Neural progenitor cell (in vitro differentiated cells): ENCODE measurements at places on chromosomes 3 and 15.

GRCh38 chr15:23397779-23398178 is 43.2 kb downstream of the GOLGA8S start:
- H3K4me1 ChIP-seq: no peaks in the 10 kb centered on the region
- no peaks in the 10 kb centered on the region for H3K36me3 ChIP-seq
- no peak overlapping the region for H3K27ac ChIP-seq
- H3K27me3 ChIP-seq: no peaks in the 10 kb centered on the region
- DNase-seq: no peak
- no peak overlapping the region for H3K4me3 ChIP-seq

GRCh38 chr15:59532770-59533379 is 78.7 kb upstream of the GCNT3 start:
- H3K27ac ChIP-seq: no peak overlapping the region
- no peak overlapping the region for H3K4me3 ChIP-seq
- H3K36me3 ChIP-seq: no peaks in the 10 kb centered on the region
- H3K4me1 ChIP-seq: no peaks in the 10 kb centered on the region
- H3K27me3 ChIP-seq: peaks cover 19% of the 10 kb centered on the region
- DNase-seq: peak; percentile 60

DNA sequence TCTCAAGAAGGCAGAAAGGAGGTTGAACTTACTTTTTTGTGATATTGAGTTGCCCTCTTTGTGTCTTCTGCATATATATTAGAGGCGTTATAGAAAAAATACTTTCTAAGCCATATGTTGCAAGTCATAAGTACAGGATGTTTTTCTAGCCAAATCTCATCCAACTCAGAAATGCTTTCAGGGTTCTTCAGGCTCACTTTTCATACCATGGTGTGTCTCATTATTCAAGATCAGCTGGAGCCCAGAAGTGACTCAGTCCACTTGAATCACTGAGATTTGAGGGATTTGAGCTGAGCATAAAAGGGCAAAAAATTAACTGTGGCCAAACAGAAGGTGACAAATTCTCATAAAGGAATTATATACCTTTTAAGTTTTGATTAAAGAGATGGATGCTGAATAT is 157.3 kb downstream of the WNT5A start:
- no peak for DNase-seq
- no peaks in the 10 kb centered on the region for H3K36me3 ChIP-seq
- no peak overlapping the region for H3K27ac ChIP-seq
- H3K4me1 ChIP-seq: no peaks in the 10 kb centered on the region
- H3K27me3 ChIP-seq: no peaks in the 10 kb centered on the region

DNA sequence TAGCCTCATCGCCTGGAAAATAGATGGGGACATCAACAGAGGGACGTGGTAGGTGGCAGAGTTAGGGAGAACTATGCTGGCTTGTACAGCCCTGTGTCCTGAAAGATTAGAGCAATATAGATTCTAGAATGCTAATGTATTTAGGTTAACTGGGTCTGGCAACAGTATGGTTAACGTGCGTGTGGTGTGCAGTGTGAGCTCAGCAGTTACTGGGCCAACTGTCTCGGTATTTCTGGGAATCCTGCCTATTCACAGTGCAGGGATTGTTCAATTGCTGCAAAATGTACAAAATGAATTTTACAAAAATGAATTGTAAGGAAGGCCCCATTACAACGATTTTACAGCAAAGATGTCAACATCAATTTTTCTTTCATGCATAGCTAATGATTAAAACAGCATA is 20.6 kb downstream of the MEIS2 start:
- H3K4me3 ChIP-seq: no peak overlapping the region
- no peaks in the 10 kb centered on the region for H3K36me3 ChIP-seq
- H3K27me3 ChIP-seq: no peaks in the 10 kb centered on the region
